ENCODE measurements at places on chromosomes 6 and 20.

DNA sequence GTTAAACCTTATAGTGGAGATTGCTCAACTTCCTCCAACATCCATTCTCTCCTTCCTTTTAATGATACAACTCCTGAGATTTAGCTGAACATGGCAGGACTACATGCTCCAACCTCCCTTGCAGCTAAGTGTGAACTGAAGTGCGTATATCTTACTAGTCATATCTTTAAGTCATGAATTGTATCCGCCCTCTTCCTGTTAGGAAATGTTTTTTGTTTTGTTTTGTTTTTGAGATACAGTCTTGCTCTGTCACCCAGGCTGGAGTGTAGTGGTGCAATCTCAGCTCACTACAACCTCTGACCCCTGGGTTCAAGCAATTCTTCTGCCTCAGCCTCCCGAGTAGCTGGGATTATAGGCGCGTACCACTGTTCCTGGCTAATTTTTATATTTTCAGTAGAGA lies 8.8 kb upstream of the OSTM1 start:
- no peak for DNase-seq

- no peak for DNase-seq
Measured at GRCh38 chr20:57584768-57585461, 24.0 kb downstream of the PCK1 start.

DNA sequence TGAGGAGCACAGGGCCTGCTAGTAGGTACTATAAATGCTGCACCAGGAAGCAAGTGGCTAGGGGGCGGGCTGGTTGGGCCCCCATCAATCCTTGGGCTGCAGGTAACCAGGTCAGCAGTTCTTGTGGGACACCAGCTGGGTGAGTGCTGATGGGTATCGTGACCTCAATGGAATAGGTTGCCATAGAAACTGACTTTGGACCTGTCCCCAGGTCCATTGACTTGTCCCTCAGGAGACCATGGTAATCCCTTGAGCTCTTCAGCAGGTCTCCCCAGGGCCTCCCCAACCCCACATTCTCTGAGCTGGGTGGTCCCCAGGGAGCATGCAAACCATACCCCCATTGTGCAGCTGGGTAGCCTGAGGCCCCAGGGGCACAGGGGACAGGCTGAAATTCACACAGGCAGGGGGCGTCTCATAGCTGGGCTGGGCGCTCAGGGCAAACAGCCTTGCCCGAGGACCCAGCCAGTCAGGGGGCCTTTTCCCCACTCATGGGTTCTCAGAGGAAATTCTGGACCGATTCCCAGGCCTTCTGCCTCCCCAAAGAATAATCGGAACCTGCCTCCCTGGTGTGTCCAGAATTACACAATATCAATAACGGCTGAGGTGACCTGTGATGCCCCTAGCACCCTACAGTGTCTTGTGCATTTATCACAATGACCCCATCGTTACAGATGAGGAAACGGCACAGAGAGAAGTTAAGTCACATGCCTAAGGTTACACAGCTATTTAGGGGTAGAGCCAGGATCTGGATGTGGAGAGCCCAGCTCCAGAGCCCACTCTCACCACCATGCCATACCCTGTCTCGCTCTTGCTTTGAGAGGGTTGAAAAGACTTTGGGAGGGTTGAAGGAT lies 35.9 kb downstream of the SRC start:
- no peak for DNase-seq

DNA sequence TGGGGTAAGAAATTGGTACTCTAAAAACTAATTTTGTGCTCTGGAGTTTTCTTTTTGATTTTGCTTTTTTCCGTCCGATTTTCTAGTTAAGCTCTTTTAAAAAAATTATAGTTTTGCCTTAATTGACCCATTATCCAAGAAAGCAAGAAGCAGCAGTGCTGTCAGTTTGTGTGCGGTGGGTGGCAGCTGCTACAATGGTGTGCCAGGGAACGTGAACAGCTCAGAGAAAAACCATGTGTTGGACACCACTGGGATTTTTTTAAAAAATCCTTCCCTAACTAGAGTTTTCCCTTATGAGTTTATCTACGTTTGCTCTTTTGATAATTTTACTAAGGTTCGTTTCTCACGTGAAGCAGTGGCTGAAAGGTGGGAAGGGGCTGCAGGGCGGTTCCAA lies 8.0 kb downstream of the MAP3K5 start:
- DNase-seq, result no peak

DNA sequence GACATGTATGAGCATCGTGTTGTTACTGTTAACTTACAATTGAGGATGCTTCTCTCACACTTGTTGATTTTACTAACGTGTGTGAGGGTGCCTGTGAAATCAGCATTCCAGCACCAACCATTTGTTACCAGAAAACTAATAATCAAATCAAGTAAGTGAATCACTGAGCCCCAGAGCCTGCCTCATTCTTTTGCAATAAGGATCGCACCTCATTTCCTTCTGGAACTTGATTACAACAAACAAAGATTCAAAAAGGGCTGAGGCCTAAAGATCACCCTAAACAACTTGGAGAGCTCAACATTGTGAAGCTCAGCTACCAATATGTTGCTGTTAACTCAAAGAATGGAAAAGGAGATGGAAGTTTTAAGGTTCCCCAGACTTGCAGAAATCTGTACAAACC lies 274.7 kb downstream of the TFAP2A start:
- DNase-seq, result no peak

- DNase-seq, result no peak
Measured at GRCh38 chr6:158018041-158018771, 36.5 kb downstream of the SYNJ2 start.

DNA sequence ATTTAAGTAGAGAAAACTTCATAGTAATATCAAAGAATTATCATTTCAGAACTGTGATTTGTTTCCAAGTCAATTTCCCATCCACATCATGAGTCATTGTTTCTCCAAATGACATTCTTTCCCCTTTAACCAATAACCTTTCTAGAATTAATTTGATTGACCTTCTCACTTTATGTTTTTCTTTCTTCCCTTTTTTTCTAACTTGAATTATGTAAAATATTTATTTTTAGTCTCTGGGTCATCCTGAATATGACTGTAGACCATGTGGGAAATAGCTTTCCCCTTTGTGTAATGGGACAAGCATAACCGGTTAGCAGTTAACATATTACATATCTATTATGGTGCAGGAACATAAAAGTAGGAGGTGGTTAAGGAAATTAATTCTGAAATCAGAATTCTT lies 291.1 kb downstream of the GJA1 start:
- no peak for DNase-seq
